ENCODE measurements at places on chromosomes 2 and 18.

DNA sequence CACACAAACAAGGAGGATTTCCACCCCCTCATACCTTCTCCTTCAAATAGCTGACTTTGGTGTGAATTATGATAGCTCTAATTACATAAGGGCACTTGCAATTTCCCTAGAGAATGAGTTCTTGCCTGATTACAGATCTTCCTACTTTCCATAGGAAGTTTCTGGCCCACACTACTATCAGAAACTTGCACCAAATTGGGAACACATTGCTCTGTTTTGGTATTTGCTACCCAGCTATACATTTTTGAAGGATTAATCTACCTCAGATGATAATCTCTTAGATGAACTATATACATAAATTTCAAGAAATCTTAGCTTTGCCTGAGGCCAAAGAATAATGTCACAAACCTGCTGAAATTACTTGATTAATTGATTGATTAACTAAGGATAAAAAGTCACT lies 4.9 kb downstream of the DCC start:
- H3K4me3 ChIP-seq = no peak overlapping the region
- no peak overlapping the region for H3K27ac ChIP-seq
- H3K4me1 ChIP-seq = peaks cover 9% of the 10 kb centered on the region
- H3K36me3 ChIP-seq = no peaks in the 10 kb centered on the region
- no peak for DNase-seq

DNA sequence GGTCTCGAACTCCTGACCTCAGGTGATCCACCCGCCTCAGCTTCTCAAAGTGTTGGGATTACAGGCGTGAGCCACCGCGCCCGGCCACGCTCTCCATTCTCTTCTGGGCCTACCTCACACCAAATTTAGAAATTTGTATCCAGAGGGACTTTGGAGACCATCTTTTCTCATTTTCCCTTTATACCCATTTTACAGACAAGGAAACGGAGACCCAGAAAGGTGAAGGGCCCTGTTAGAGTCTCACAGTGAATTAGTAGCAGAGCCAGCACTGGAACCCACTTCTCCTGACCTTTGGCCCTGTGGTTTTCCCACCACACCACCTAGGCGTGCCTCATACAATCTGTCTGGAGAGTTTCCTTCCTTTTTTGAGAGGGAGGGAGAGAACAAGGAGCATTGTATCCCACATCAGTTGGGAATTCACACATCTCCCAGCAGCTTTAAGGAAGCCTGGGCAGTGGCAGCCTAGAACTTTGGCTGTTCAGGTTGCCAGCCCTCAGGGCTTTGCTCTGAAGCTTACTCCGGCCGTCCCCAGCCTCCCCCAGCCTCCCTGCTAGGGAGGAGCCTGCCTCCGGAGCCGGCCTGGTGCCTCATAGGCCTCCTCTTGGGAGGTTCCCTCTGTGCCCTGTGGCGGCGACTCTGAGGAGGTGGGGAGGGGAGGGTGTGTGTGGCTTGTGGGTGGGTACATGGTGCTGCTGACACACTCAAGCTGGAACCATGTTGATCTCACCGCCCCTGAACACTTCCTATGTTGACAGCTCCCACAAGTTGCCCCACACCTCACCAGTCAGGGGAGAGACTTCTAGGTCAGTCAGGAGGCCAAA lies 13.8 kb downstream of the FOSL2 start:
- H3K4me3 ChIP-seq = no peak overlapping the region
- peaks cover 22% of the 10 kb centered on the region for H3K4me1 ChIP-seq
- peaks cover 9% of the 10 kb centered on the region for H3K27me3 ChIP-seq
- DNase-seq = no peak
- H3K27ac ChIP-seq = peak overlapping the region; percentile 42
- H3K36me3 ChIP-seq = peaks cover 29% of the 10 kb centered on the region

GRCh38 chr2:111642586-111643327 lies 241.2 kb downstream of the ANAPC1 start:
- no peak for DNase-seq
- no peaks in the 10 kb centered on the region for H3K36me3 ChIP-seq
- peaks cover 9% of the 10 kb centered on the region for H3K27me3 ChIP-seq

DNA sequence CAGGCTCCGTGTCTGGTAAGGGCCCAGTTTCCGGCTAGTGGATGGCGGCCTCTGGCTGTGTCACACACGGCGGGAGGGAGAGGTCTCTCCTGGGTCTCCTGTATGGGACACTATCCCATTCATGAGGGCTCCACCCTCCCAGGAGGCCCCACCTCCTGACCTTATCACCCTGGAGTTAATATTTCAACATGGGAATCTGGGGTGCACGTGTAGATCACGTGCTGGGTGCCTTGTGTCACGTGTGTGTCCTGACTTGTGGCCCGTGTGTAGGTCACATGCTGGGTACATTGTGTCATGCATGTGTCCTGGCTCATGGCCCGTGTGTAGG lies 9.9 kb downstream of the NEU4 start:
- H3K27ac ChIP-seq = no peak overlapping the region
- DNase-seq = no peak
- H3K27me3 ChIP-seq = peaks cover 18% of the 10 kb centered on the region
- peaks cover 18% of the 10 kb centered on the region for H3K4me1 ChIP-seq
- no peak overlapping the region for H3K4me3 ChIP-seq

DNA sequence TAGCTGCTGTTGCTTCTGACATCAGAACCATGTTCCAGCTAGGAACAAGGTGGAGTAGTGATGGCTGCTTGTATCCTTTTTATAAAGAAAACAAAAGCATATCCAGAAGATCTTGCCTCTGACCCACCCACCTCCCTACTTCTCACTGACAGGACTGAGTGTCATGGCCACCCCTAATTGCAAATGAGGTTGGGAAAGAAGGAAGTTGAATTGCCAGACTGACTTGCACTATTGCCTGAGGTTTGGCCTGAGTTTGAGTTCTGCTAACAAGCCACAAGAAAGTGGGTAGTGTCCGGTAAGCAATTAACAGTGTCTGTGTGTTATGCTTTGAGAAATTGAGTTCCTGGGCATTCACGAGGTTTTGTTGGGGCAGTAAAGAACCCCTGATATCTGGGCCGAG lies 22.8 kb downstream of the SGPP2 start:
- H3K27ac ChIP-seq = no peak overlapping the region
- H3K4me1 ChIP-seq = peaks cover 7% of the 10 kb centered on the region
- H3K4me3 ChIP-seq = no peak overlapping the region
- peaks cover 4% of the 10 kb centered on the region for H3K27me3 ChIP-seq

DNA sequence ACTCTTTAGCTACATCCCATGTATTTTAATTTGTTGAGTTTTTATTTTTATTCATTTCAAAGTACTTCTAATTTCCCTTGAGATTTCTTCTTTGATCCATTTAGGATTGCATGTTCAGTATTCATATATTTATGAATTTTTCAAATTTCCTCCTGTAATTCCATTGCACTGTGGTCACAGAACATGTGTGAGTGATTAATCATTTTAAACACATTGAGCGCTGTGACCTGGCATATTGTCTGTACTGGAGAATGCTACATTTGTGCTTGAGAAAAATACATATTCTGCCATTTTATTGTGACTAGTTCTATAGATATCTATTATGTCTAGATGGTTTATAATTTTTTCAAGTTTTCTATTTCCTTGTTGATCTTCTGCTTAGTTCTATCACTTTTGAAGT lies 353.7 kb downstream of the RAD51AP2 start:
- no peaks in the 10 kb centered on the region for H3K36me3 ChIP-seq
- no peak for DNase-seq
- H3K4me1 ChIP-seq = no peaks in the 10 kb centered on the region
- no peaks in the 10 kb centered on the region for H3K27me3 ChIP-seq
- no peak overlapping the region for H3K4me3 ChIP-seq

- peak overlapping the region; percentile 57 for H3K4me3 ChIP-seq
- no peaks in the 10 kb centered on the region for H3K4me1 ChIP-seq
- H3K27ac ChIP-seq = peak overlapping the region; percentile 68
- H3K27me3 ChIP-seq = peaks cover 18% of the 10 kb centered on the region
- H3K36me3 ChIP-seq = peaks cover 51% of the 10 kb centered on the region
These were observed 66.5 kb downstream of the PXDN start for GRCh38 chr2:1677821-1678165.

GRCh38 chr2:234006501-234006900 lies 44.0 kb upstream of the SPP2 start:
- H3K36me3 ChIP-seq = no peaks in the 10 kb centered on the region
- DNase-seq = no peak
- H3K4me1 ChIP-seq = no peaks in the 10 kb centered on the region
- no peak overlapping the region for H3K4me3 ChIP-seq
- H3K27ac ChIP-seq = no peak overlapping the region

DNA sequence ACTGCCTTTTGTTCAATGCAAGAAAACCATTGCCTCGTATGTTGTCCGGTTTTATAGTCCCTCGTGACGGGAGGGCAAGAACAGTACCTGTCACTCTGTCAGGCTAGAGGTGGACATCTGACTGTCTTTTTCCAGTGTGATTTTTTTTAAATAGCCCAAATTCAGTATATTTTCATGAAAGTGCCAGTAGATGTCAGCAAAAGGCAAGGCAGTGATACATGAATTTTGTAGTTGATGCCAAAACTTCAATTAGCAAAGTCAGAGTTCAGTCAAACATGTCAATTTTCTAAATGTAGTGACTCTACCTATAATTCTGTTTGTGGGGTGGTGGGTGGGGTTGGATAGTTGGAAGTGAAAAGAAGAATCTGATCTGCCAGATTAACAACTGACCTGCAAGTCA lies 296.0 kb upstream of the MC4R start:
- peaks cover 6% of the 10 kb centered on the region for H3K4me1 ChIP-seq
- no peak overlapping the region for H3K27ac ChIP-seq
- no peaks in the 10 kb centered on the region for H3K36me3 ChIP-seq
- no peaks in the 10 kb centered on the region for H3K27me3 ChIP-seq

GRCh38 chr2:208134928-208135586 lies 5.4 kb upstream of the CRYGC start:
- H3K27ac ChIP-seq = no peak overlapping the region
- peaks cover 8% of the 10 kb centered on the region for H3K27me3 ChIP-seq
- H3K4me1 ChIP-seq = no peaks in the 10 kb centered on the region
- no peak overlapping the region for H3K4me3 ChIP-seq
- DNase-seq = no peak

DNA sequence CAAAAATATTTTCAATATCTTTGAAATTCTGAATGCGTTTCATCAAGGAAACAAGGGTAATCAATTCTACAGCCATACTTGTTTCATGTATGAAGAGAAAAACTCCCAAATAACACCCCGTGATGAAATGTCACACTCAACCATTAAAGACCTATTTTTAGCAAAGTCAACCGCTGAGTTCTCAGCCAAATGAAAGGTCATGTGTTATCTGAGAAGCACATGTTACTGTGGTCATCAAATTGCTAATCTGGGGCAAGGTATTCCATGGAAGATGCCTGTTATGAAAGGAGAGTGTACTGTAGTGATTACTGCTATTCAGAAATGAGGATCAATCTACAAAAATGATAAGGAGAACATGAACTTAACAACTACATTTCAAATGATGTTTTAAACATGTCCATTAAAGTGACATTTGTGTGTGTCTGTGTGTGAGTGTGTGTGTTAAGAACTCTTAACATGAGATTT lies 126.7 kb downstream of the BCL2 start:
- no peak overlapping the region for H3K4me3 ChIP-seq
- no peak overlapping the region for H3K27ac ChIP-seq
- DNase-seq = no peak
- no peaks in the 10 kb centered on the region for H3K27me3 ChIP-seq

DNA sequence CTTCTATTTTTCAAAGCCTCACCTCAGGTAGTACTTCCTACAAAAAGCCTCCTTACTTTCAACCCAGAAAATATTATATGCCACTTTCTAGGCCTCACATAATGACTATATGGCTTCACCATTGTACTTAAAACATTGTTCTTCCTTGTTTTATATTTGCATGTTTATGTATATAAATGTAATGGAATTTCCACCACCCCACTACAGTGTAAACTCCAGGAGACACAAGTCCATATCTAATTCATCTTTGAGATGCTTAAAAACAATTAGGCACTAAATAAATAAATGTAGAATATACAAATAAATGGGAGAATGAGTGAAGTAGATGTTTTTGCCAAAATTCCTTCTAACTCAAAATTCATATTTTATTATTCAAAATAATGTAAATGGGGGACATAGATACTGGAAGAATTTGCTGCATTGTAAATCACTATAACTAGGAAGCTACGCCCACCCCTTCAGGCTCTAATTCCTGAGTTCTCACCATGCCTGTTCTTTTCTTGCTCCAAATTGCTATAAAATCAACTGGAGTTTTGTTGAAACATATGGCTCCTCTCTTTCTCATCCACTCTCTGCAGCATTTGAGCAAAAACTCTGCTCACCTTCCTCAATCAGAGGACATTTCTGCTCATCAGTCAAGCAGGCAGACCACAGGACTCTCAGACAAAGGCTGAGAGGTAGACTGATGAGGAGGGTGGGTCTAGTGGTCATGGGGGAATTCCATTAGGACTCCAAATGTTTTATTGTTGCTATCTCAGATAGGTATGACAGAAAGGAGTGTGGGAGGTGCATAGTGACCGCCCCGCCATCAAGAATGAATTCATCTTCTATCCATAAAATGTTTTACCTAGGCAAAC lies 243.0 kb downstream of the HNMT start:
- H3K4me1 ChIP-seq = no peaks in the 10 kb centered on the region
- no peaks in the 10 kb centered on the region for H3K27me3 ChIP-seq
- H3K4me3 ChIP-seq = no peak overlapping the region
- H3K36me3 ChIP-seq = no peaks in the 10 kb centered on the region

DNA sequence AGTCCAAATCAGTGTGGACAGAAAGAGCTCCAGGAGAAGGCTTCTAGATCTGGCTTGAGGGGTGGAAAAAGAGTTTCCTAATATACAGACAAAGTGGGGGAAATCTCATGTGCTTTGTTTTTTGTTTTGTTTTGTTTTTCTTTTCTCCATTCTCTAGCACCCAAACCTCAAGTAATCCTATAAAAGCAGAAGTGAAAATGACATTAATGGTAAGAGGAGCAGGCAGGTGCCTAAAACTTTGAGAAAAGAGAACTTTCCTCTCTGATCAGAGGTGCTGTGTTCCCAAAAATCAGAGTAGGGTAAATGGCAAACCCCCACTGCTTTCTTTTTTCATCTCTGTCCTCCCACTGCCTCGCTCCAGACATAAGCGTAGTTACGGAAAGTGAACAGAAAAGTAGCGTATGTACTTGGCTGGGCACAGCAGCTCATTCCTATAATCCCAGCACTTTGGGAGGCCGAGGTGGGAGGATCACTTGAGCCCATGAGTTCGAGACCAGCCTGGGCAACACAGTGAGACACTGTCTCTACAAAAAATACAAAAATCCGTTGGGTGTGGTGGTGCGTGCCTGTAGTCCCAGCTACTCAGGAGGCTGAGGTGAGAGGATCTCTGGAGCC lies 77.8 kb downstream of the FAM161A start:
- no peaks in the 10 kb centered on the region for H3K36me3 ChIP-seq
- no peak overlapping the region for H3K27ac ChIP-seq
- H3K4me1 ChIP-seq = no peaks in the 10 kb centered on the region
- no peak overlapping the region for H3K4me3 ChIP-seq
- DNase-seq = no peak
- H3K27me3 ChIP-seq = no peaks in the 10 kb centered on the region

DNA sequence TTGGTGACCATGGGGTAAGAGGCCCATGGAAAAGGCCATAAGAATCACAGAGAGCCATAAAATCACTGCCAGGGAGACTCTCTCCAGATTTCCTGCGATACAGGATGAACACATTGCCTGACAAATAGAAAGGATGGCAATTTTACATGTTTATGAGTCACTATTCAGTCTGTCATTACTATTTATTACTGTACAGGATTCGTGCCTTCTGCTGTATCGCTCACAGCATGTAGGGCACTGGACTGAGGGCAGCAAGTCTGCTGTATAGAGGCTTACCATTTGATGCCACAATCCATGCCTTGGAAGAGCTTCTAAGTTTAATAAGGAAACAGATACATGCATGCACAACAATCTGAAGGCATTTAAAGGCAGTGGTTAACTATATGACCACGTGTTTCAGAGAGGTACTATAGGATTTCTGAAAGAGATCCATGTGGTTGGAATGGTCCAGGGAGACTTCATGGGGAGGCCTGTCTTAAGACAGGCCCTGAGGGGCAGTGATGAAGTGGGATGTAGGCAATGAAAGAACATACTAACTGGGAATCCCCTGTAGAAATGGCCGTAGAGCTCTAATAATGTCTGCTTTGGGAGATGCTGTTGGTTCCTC lies 702.4 kb upstream of the RAB6C start:
- H3K27me3 ChIP-seq = no peaks in the 10 kb centered on the region
- no peaks in the 10 kb centered on the region for H3K4me1 ChIP-seq
- H3K36me3 ChIP-seq = no peaks in the 10 kb centered on the region
